AG04449 (cell line): ENCODE measurements at places on chromosomes 2 and 18.

GRCh38 chr2:221570321-221570935 is 1.7 kb downstream of the EPHA4 start:
- no peak for DNase-seq

GRCh38 chr2:110853516-110853915 is 121.1 kb downstream of the ACOXL start:
- DNase-seq, result no peak

GRCh38 chr18:75204269-75204731 is 4.6 kb downstream of the PTGR3 start:
- no peak for DNase-seq

DNA sequence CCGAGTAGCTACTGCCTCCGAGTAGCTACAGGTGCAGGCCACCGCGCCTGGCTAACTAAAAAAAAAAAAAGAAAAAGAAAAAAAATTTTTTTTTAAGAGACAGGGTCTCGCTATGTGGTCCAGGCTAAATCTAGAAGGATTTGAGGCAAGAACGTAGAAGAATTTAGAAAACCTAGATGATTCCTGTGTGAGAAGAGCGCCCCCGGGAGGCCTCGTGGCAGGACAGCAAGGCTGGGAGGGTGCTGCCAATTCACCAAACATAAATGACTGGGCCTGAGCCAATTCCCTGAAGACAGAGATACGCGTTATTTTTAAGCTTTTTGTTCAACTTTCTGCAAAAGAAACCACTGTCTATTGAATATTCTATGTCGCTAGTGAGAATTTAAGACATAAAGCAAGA is 90.1 kb upstream of the TGFA start:
- DNase-seq, result no peak

GRCh38 chr2:129781749-129782632 is 197.5 kb upstream of the RAB6C start:
- DNase-seq, result no peak

- peak; percentile 72 for DNase-seq
Observed at GRCh38 chr2:150282771-150283371, 204.6 kb downstream of the RND3 start.

DNA sequence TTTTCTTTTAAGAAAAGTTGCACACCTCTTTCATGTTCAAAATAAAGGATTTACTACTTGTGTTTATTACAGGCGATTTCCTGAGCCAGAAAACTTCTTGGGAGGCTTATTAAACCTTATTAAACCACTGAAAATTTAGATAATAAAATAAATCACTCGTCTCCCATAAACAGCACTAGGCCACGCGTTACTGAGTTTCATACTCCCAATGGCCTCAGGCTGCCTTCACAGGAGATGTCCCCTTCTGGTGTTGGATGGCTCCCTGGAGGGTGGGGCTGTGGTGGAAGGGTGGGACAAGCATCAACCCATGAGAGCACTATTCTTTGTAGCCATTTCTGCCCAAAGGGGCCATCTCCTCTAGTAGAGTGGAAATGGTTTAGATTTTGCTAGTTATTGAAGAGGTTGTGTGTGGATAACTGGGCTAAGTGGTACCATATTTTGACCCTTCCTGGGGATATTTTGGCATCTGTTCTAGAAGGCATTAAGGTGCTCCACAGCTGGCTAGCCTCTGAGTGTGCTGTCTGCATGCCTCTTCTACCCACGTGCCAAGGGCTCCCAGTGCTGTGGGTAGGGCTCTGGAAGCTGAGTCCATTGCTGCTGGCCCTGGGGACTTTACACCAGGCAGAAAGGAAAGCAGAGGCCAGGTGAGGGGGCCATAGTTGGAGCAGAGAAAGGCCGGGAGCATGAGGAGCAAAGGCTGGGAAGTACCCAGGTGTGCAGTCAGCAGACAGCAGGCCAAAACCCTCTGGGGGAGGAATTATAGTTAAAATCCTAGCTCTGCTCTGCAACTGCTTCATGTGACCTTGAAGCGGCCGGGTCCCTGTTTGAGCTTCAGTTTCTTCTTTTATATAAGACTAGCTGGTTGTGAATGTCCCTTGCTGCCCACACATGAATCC is 121.7 kb upstream of the SMAD2 start:
- no peak for DNase-seq

DNA sequence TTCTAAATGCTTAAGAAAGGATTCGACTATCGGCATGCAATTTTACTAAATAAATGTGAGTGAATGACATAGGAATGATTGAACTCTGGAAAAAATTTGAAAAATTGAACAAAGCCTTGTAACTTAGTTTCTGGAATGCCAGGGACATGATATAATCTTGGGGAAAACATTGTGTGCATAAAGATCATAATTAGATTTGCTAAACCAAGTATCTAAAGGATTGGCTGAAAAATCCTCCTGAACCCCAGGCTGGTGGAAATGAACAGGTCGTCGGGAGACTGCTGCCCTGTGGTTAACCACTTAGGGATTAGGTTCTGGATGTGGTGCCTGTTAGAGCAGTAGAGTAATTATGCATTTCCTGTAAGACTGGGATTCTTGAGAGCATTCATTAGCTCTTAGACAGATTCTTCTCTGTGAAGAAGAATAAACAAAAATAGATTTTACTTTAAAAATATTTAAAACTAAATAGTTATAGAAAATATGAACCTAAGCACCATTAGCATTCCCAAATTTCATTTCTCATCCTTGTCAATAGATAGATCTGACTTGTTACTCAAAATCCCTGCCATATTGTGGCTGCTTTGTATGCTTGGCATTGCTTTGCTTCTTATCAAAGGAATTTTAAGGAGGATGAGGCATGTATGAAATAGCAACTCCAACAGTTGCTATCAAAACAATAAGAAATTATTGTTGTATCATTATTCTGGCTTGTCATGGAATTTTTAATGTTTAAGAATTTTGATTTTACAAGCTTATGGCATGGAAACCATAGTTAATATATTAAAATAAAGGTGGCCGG is 55.9 kb downstream of the LYPD6B start:
- DNase-seq, result peak; percentile 94

DNA sequence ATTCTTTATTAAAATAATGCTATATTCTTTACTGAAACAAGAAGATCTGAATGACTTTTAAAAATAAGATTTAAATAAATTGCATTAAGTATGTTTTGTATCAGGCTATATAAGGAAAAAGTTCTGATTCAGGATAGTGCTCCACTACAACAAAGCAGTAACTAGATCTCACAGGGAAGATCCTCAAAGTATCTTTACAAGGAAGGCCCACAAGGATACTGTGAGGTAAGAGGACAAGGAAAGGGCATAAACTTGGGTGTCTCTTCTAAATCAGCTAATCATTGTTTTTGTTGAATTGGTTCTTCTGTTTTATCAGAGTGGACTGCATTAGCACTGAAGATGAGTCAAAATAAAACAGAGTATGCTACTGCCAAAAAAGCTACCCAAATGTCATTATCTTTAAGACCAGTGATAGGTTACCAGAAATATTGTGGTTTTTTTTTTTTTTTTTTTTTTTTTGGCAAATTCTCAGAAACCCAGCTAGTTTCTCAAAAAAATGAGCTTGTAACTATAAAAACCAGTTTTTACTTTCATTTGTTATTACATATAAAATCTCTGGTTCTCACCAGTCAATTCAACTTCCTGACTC is 160.9 kb downstream of the BAZ2B start:
- no peak for DNase-seq

GRCh38 chr2:119202610-119203310 is 20.9 kb upstream of the STEAP3 start:
- no peak for DNase-seq

- no peak for DNase-seq
Observed at GRCh38 chr2:74599676-74600075, 45.2 kb downstream of the DOK1 start.

DNA sequence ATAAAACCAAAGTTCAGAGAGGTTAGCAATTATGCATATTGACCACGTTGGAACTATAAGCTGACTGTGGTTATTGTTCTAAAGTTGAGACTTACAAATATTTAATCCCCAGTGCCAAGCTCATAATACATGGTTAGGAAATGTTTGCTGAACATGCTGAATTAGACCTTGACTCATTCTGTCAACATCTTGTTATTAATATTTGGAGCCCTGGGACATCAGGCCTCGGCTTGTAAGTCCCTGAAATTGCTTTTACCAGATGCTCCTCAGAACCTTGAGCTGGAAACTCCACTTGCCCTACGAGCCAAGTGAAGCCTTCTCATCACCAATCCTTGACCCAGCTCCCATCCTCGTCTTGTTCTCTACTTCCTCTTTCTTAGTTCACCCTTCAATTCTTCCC is 21.2 kb downstream of the DYNAP start:
- DNase-seq, result no peak

- no peak for DNase-seq
Observed at GRCh38 chr18:9353596-9353995, 19.0 kb downstream of the TWSG1 start.

DNA sequence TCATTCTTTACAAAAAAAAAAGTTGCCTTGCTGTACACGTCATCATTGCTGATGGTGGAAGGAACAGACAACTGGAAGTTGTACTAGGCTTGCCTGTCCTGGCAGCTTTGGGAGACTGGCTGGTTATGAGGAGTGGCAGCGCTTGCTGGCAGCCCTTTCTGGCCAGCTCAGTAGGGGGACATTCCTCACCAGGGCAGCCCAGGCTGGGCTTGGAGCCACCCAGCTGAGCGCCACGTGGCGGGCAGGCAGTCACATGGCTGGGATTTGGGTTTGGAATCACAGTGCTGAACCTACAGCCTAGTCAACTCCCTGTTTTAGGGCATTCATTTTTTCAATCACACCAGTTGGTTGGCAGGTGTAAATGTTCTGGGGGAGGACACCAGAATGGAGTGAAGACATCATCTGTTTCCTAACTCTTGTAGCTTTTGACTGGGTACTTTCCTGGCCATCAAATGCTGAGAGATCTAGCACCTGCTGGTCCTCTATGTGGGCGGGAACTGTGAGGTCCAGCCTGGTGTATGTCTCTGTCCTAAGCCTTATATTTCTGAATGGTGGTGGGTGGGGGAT is 139.3 kb downstream of the SETBP1 start:
- no peak for DNase-seq

DNA sequence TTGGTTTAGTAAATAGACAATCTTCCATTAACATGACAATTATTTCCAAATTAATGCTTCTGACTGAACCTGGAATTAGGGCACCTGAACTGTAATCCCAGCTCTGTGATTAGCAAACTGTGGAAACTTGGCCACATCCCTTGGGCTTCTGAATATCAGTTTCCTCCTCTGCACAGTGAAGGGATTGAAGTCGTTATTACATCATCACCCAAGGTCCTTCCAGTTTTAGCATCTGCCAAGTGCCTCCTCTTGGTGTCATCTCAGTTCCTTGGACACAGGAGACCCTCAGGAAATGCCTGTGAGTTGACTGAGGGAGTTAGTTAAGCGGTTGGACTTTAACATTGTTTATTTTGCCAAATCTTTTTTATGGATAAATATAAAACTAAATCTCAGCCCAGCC is 64.8 kb downstream of the MOGAT1 start:
- DNase-seq, result no peak

GRCh38 chr2:77104554-77104953 is 417.6 kb downstream of the LRRTM4 start:
- DNase-seq, result no peak
